ENCODE measurements at places on chromosomes 2 and 18.

- ATAC-seq: no peak
These were observed 11.1 kb downstream of the MSGN1 start for GRCh38 chr2:17827316-17827715.

- no peak for ATAC-seq
These were observed 117.6 kb downstream of the SMAD7 start for GRCh38 chr18:48832938-48833700.

GRCh38 chr2:205872716-205873115 lies 190.4 kb downstream of the NRP2 start:
- no peak for ATAC-seq

GRCh38 chr18:77990131-77990530 lies 740.5 kb downstream of the GALR1 start:
- ATAC-seq: no peak

DNA sequence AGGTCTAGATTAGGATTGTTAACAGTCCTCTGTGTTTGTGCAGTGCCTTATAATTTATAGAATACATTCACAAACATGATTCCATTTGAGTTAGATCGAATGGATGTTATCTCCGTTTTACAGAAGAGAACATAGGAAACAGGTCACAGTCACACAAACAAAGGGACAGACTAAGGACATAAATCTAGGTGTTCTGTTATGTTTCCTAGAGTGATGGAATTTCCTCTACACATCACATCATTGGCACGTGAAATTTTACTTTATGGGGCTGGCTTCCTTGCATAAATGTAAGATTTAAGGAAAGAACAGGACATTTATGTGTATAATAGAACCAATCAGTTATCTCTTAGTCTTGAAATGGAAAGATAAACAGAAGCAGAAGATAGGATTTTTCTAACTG lies 6.4 kb downstream of the TRIM54 start:
- ATAC-seq: no peak

DNA sequence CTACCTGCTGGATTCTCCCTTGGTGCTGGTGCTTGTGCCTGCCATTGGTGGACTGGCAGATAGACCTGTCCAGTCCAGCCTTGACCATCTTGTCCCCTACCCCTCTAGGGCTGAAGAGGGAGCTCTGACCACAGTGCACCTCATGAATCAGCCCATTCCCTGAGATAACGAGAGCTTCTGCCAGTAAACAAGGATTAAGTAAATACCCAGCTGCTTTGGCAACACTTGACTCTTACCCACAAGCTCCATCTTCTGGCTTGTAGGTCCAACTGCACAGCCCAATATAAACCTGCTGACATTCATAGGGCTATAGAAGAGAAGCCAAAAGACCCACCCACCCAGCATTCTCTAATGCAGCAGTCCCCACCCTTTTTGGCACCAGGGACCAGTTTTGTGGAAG lies 186.4 kb downstream of the PIK3C3 start:
- ATAC-seq: no peak

Measured in motor neuron (in vitro differentiated cells).